GM10248 (cell line): ENCODE measurements at places on chromosomes 1 and 21.
A peak's percentile ranks its signal among the peaks of the same experiment; 100 is the strongest.

- no peak for DNase-seq
Measured at GRCh38 chr1:111364690-111365089, 62.8 kb downstream of the OVGP1 start.

- DNase-seq, result no peak
Measured at GRCh38 chr1:19442154-19443096, 42.9 kb downstream of the CAPZB start.

GRCh38 chr21:34544032-34544496 lies 32.1 kb upstream of the KCNE1 start:
- DNase-seq, result no peak

- peak; percentile 91 for DNase-seq
Measured at GRCh38 chr1:45550401-45551351, at the start of gene AKR1A1. Gene AKR1A1 (plus strand): TSS chr1:45550826. CDS start chr1:45561795, 10,969 bp downstream.

DNA sequence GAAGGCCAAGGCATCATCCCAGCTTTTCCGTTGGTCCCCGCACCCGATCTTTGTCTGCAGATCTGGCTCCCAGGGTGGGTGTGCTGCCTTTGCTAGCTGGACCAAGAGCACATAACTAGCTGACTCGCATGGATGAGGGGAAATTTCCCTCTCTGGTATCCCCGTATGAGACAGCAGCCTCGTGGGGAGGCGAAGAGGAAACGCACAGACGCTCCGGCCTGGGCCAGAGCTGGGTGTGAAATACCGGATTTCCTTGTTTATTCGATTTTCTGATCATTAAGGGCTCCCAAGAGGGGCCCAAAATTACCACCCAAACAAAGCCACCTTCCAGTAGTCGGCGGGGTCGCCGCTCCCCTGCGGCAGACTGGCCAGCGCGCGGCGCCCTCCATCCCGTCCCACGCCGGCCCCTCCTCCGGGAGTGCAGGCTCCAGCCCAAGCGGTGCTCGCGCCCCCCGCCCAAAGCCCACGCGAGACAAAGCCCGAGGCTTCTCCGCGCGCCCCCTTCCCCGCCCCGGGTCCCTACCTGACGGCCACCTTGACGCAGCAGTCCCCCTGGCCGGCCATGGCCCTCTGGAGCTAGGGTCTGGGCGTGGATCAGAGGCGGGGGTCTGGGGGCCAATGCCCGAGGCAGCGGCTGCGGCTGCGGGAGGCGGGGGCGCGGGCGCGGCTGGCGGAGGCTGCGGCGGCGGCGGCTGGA lies 546 bp downstream of the KIF21B start:
- no peak for DNase-seq

DNA sequence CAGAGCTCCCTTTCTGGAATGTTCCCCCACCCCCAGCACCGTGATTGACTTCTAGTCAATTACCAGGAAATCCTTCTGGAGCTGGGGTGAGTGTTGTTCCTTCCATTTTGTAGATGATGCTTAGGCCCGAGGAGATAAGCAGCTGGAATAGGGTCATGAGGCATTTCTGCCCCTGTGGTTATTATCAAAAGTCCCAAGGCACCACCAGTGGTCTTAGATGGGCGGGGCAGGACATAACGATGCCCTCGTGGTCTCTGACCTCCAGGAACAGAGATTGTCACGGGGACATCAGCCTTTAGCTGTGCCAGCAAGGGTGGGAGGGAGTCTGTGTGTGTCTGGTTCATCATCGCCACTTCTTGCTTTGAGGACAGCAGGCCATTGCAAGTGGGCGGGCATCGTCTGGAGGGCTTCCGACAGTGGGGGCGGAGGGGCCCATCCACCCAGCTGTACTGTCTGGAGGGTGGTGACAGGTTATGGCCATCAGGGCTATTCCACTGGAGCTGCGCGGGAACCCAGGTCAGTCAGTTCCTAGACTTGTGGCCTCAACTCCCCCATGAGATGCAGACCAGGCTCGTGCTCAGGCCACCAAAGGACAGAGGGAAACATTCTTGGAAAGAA lies 22.6 kb downstream of the TNFRSF8 start:
- DNase-seq, result no peak

- no peak for DNase-seq
Measured at GRCh38 chr1:153341431-153341934, 7.2 kb downstream of the PGLYRP4 start.

DNA sequence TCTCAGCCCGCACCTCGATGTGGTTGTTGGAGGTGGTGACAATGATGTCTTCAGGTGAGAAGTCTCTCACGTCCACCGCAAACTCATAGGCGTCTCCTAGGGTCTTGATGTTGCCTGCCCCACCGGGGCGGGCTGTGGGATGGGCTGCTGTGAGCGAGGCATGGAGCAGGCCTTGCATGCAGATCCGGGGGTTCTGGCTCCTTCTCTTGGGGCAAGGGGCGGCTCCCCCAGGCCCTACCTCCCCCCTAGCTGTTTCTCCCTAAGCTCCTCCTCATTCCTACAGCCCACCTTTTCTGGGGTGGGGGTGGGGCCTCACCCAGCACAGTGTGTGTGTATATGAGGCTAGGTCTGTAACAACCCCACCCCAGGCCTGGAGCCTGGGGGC lies 775 bp downstream of the HSPB7 start:
- no peak for DNase-seq

DNA sequence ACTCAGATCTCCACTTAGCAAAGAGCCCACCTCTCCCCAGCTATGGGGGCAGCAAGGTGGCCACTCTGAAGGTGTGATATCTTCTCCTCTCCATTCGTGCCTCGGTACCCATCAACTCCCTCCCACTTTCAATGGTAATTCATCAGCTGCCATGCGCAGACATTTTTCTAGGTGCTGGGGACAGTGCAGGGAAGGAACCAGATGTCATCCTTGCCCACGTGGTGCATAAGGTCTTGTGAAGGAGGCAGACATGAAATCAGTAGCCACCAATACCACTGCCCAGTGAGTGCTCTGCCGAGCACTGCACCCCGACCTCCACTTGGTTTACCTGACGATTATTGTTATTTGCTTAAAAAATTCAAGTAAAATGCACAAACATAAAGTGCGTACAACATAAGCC lies 76.3 kb upstream of the CSF3R start:
- DNase-seq, result no peak

DNA sequence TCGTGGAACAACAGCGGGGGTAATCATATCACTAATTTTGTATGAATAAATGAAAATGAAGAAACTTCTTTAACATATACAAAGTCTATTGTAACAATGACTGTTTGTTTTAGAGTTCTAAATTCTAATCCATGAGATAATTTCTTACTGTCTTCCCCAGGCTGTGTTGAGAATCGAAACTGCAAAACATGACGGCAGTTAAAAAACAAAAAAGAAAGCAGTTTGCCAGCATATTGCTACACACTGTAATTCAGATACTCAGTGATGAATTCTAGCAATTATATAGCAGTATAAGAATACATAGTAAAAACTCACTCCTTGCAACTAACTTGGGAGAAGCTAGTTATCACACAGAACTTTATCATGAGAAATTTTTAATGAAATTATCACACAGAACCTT lies 22.1 kb downstream of the INSL5 start:
- no peak for DNase-seq

DNA sequence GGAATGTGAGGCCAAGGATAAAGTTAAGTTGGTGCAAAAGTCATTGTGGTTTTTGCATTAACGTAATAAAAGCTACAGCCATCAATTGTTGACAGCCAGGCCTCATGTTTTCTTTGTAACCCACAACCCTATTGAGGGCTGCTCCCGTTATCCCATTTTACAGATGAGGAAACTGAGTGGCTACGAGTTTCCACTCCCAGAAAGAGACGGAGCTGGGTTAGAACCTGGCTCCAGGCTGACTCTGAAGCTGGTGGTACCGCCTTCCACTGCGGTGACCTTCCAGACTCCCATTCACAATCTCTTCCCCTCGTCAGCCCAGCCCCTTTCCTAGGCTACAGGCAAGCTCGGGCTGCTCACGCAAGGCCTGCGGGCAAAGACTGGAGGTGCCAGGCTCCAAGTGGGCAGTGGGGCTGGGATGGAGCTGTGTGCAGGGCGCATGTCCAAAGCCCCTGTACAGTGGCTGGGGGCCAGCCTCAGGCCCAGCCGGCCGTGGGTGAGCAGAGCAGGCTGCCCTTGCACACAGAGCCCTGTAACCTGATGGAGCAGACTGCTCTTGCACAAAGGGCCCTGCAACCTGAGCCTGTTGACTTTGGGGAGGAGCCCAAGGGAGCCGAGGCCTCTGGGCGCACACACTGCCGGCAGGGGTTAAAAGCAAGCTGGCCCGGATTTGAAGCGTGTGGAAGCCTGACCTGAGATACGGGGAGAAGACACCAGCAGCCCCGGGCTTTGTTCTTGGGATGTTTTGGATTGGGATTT lies 97.4 kb upstream of the TMPRSS2 start:
- no peak for DNase-seq

- DNase-seq, result no peak
Measured at GRCh38 chr1:221816899-221817298, 75.0 kb upstream of the DUSP10 start.

GRCh38 chr1:110220324-110220723 lies 10.2 kb downstream of the KCNC4 start:
- DNase-seq, result no peak

DNA sequence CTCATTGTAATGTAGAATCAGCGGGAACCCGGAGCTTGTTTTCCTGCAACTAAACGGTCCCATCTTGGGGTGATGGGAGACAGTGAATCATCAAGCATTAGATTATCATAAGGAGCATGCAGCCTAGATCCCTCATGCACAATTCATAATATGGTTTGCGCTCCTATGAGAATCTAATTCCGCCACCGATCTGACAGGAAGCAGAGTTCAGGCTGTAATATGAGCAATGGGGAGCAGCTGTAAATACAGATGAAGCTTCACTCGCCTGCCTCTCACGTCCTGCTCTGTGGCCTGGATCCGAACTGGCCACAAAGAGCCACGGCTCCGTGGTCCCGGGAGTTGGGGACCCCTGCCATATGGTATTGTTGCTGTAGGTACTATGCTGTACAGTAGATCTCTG lies 1.6 kb downstream of the IFI44 start:
- DNase-seq, result no peak

GRCh38 chr1:52748119-52748518 lies 21.9 kb downstream of the ZYG11B start:
- no peak for DNase-seq

- DNase-seq, result no peak
Measured at GRCh38 chr21:42594616-42595282, 58.7 kb upstream of the PDE9A start.

DNA sequence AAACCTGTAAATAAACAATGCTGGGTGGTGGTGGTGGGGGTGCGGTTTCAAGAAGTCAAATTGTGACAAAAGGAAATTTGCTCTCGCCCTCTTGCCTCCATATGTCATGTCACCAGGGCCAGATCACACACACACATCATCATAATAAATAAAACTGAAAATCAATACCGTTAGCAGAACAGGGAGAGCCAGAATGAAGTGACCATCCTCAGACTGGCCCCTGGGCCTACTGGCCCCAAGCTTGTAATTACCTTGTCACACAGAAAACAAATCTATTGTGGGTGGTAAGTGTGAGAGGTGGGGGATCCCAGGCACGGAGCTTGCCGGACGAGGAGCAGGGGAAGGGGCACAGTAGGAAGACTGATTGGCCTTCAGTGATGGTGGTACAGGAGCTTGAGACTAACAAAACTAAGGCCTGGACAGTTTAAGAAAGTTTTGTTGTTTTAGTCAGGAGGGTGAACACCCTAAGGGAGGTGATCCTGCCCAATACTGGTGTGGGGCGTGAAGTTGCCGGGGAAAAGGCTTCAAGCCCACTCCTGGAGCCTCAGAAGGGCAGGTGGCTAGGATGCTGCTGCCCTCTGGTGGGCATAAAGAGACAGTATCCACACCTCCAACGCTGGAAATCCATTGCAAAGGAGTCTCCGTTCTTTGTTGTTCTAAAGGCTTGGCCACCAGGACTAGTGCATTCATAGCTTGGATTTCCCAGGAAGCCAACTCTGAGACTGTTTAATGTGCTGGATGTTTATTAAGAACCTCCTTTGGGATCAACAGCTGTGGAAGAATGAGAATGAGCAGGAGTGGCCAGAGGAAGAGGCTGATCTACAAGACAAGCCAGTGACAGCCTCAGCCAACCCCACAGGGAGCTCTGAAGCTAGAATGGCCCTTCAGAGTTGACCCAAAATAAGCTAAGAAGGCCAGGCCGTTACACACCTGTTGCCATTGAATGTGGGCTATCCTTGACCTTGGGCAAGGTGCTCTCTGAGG lies 8.1 kb upstream of the C1orf216 start:
- DNase-seq, result peak; percentile 63

DNA sequence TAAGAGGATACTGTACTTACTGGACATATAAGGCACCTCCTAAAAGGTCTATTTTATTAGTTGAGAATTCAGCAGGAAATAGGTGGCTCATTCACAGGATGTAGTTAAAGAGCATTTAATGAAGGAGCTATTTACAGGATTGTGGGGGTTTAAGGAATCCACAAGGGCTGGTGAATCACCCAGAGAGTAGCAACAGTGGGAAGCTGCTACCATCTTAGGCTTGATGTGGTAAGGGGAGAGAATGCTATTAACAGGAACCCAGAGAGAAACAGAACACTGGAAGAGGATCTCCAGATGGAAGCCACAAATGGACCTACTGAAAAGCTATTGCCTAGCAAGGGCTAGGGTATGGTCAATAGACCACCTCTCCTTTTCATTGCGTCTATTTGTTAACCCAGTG lies 52.0 kb upstream of the COL11A1 start:
- DNase-seq, result no peak

GRCh38 chr21:45791562-45792418 lies 148.3 kb downstream of the PCBP3 start:
- no peak for DNase-seq

- no peak for DNase-seq
Measured at GRCh38 chr1:174875306-174875705, 124.4 kb upstream of the CACYBP start.

GRCh38 chr1:65311760-65312159 lies 2.4 kb downstream of the DNAJC6 start:
- DNase-seq, result no peak

DNA sequence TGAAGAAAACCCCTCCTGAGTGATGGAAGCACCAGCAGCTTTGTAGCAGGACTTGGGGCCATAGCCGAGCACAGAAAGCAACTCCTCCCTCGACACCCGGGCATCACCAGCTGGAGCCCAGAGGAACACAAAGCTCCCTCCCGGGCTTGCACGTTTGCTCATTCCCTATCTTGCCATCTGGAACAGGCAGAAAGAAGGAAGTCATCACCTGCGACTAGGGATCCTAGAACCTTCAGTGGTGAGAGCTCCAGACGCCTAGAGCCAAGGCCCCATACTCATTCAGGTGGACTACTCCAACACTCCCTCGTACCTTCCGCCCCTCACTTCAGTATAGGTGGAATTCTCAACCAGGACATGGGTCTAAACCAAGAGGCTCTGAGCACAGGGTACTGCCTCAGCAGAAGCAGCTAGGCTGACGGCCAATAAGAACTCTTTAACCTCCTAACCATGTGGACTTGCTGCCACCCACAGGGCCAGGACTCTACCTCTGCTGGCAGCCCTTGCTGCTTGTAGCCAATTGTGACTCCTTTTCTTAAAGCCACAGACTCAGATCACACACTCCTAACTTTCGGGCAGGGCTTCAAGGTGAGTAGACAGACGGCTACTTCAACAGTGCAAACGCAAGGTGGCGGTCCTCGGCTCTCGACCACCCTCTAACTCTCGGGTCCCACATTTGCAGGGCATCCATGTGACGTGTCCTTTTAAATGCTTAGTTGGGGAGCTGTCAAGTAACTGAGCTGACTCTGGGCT lies 65.4 kb downstream of the NPHP4 start:
- DNase-seq, result no peak

- no peak for DNase-seq
Measured at GRCh38 chr1:33727310-33727709, 136.6 kb upstream of the HMGB4 start.

- no peak for DNase-seq
Measured at GRCh38 chr1:23392125-23392855, 22.7 kb upstream of the ZNF436 start.
